ENCODE measurements at places on chromosomes 4 and X. TPM values are rescaled to one million over a fixed set of nuclear protein-coding genes. Genes with fewer than 3 reads are reported as not detected.

LRCH2 gene
- total RNA-seq = not detected

STARD8 gene
- 0.31 TPM for total RNA-seq

ATP2B3 gene
- not detected for total RNA-seq

RBM46 gene
- not detected for total RNA-seq

F8 gene
- total RNA-seq = 1.6 TPM

SPANXC gene
- not detected for total RNA-seq

C4orf36 gene
- total RNA-seq = not detected

TMEM156 gene
- total RNA-seq = 7.8 TPM

PPEF2 gene
- total RNA-seq = 1.8 TPM

DNA sequence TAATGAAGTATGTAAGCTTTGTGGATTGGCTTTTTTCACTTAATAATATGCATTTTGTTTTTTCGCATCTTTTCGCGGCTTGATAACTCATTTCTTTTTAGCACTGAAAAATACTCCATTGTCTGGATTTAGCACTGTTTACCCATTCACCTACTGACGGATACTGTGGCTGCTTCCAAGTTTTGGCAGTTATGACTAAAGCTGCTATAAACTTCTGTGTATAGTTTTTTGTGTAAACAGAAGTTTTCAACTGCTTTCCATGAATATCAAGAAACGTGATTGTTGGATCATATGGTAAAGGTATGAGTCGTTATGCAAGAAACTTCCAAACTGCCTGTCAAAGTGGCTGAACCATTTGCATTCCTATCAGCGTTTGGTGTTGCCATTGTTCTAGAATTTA lies 87.6 kb downstream of the BMP3 start:
- H3K27me3 ChIP-seq = no peaks in the 10 kb centered on the region
- H3K36me3 ChIP-seq = no peaks in the 10 kb centered on the region
- DNase-seq = no peak
- H3K27ac ChIP-seq = no peak overlapping the region

- no peak overlapping the region for H3K4me3 ChIP-seq
- no peaks in the 10 kb centered on the region for H3K4me1 ChIP-seq
- no peak overlapping the region for H3K27ac ChIP-seq
Observed at GRCh38 chr4:152896811-152897210, 39.3 kb upstream of the FHDC1 start.

GRCh38 chr4:174282836-174283506 lies 496 bp downstream of the FBXO8 start:
- H3K27me3 ChIP-seq = no peaks in the 10 kb centered on the region
- peak; percentile 90 for DNase-seq

GRCh38 chr4:148152868-148153625 lies 289.2 kb downstream of the NR3C2 start:
- no peak overlapping the region for H3K4me3 ChIP-seq
- no peaks in the 10 kb centered on the region for H3K4me1 ChIP-seq

- no peaks in the 10 kb centered on the region for H3K36me3 ChIP-seq
- no peak for DNase-seq
- H3K4me3 ChIP-seq = peak overlapping the region; percentile 83
- peak overlapping the region; percentile 90 for H3K27ac ChIP-seq
Observed at GRCh38 chr4:38670109-38670901, 6.3 kb downstream of the KLF3 start.

DNA sequence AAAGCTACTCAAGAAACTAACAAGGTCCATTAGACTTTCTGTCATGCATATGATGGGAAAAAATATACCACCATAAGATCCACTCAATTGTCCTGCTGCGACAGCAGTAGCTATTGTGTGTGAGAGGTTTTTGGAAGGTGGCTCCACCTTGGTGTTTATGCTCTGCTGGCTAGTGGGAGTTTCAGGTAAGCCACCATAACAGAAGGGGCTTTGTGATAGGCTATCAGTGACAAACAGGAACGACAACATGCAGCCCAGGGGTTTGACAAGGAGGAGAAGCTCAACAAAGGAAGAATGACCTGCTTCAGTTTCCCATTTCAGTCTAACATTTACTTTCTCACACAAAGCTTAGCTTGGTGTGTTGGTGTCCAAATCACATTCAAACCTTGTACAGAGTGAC lies 182.6 kb downstream of the ATOH1 start:
- no peak overlapping the region for H3K4me3 ChIP-seq
- no peak overlapping the region for H3K27ac ChIP-seq
- DNase-seq = no peak
- H3K27me3 ChIP-seq = no peaks in the 10 kb centered on the region

- H3K4me1 ChIP-seq = peaks cover 29% of the 10 kb centered on the region
- H3K4me3 ChIP-seq = peak overlapping the region; percentile 89
- H3K27ac ChIP-seq = peak overlapping the region; percentile 95
Observed at GRCh38 chr4:2009651-2010233, 968 bp upstream of the NELFA start.

GRCh38 chr4:156113138-156113765 lies 159.6 kb upstream of the CTSO start:
- H3K4me3 ChIP-seq = no peak overlapping the region
- no peaks in the 10 kb centered on the region for H3K4me1 ChIP-seq
- no peaks in the 10 kb centered on the region for H3K27me3 ChIP-seq
- DNase-seq = no peak

DNA sequence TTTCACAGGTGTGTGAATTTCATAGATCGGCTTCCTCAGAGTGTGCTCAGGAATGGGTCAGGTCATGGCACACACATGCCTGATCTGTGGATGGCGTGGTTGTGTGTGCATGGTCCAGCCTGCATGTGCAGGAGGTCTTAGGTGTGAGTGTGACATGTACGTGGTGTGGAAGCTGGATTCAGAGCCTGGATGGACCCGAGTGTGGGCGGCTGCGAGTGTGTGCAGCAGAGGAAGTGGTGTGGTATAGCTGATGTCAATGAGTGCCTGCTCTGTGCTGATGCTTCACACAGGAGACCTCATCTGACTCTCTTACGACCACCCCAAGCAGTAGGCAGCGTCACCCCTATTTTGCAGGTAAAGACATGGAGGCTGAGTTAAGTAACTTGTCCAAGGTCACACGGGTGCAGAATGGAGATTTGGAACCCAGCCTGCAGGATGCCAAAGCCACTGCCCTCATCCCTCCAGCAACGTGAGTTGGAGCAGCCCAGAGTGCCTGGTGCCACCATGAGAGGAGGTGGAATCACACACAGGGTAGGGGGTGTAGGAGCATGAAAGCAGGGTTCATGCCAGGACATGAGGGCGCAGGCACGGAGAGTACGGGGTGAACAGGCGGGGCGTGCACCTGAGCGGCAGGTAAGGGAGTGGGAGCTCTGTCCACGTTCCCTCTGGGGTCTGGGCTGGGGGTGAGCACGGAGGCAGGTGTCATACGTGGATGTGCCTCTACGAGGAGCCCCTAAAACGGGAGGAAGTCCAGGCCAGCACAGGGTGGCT lies 24.2 kb upstream of the C4orf50 start:
- no peak overlapping the region for H3K27ac ChIP-seq
- H3K36me3 ChIP-seq = no peaks in the 10 kb centered on the region
- no peak overlapping the region for H3K4me3 ChIP-seq
- H3K27me3 ChIP-seq = peaks cover 4% of the 10 kb centered on the region
- no peak for DNase-seq

DNA sequence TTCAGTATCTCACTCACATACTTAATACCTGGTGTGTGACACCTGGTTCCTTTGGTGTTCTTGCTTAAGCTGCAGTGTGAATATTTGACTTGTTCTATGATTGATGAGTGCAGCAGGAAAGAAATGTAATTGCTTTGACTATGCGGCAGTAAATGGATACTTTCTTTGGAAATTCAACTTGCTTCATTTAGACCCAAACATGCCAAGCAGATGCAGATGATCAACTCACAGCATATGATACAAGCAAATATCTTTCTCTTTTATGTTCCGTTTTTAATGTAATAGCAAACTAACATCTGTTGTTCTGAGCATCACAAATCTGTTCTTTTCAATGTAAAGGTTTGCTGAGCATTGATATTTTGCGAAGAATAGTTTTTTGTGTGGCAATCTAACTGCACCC lies 549.5 kb downstream of the C4orf33 start:
- H3K36me3 ChIP-seq = no peaks in the 10 kb centered on the region
- no peak overlapping the region for H3K4me3 ChIP-seq
- H3K27ac ChIP-seq = no peak overlapping the region
- no peaks in the 10 kb centered on the region for H3K27me3 ChIP-seq
- no peak for DNase-seq

GRCh38 chrX:130575831-130576389 lies 174.1 kb downstream of the RBMX2 start:
- H3K4me3 ChIP-seq = no peak overlapping the region
- no peaks in the 10 kb centered on the region for H3K4me1 ChIP-seq
- no peak overlapping the region for H3K27ac ChIP-seq
- no peak for DNase-seq
- H3K27me3 ChIP-seq = peaks cover 9% of the 10 kb centered on the region
- H3K36me3 ChIP-seq = peaks cover 4% of the 10 kb centered on the region

DNA sequence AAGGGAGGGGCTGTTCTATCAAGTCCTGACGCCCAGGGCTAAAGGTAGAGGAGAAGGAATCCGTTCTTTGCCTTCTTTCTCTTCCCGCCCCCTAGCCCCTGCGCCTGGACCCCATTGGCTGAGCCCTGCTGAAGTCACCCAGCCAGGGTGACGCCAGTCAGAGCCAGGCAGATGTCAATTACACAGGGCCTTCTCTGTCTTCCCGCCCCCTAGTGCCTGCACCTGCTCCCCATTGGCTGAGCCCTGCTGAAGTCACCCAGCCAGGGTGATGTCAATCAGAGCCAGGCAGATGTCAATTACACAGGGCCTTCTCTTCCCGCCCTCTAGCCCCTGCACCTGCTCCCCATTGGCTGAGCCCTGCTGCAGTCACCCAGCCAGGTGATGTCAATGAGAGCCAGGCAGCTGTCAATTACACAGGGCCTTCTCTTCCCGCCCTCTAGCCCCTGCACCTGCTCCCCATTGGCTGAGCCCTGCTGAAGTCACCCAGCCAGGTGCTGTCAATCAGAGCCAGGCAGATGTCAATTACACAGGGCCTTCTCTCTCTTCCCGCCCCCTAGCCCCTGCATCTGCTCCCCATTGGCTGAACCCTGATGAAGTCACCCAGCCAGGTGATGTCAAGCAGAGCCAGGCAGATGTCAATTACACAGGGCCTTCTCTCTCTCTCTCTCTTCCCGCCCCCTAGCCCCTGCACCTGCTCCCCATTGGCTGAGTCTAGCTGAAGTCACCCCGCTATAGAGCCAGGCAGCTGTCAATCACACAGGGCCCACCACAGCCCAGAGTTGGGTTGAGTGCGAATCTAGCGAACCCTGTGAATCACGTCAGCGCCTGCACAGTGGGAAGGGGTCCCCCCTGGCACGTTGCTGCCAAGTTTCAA lies 46.4 kb downstream of the ASMT start:
- H3K27me3 ChIP-seq = no peaks in the 10 kb centered on the region
- H3K27ac ChIP-seq = peak overlapping the region; percentile 99
- H3K36me3 ChIP-seq = peaks cover 3% of the 10 kb centered on the region
- peaks cover 76% of the 10 kb centered on the region for H3K4me1 ChIP-seq
- H3K4me3 ChIP-seq = no peak overlapping the region
- peak; percentile 97 for DNase-seq

DNA sequence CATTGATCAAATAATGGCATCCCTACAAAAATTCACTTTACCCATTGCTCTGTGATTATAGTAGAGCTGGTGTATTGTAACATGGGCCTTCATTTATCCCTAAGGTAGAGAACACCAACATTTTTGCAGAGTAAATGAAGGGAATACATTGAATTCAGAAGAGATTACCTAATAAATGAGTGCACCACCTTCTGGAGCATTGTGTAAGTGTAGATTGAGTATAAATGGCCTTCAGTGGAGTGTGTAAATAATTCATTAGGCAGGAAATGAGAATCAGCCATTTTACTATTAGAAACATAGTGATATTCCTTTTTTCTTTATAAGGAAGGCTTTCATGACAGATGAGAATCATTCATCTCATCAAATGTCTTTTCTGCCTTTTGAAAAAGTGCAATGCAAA lies 155.8 kb downstream of the FAM47B start:
- H3K27ac ChIP-seq = no peak overlapping the region
- no peaks in the 10 kb centered on the region for H3K36me3 ChIP-seq
- no peaks in the 10 kb centered on the region for H3K4me1 ChIP-seq
- no peak overlapping the region for H3K4me3 ChIP-seq
- no peaks in the 10 kb centered on the region for H3K27me3 ChIP-seq
- DNase-seq = no peak

GRCh38 chrX:23784470-23785331 lies 1.7 kb downstream of the SAT1 start:
- H3K27ac ChIP-seq = peak overlapping the region; percentile 98
- H3K4me1 ChIP-seq = peaks cover 30% of the 10 kb centered on the region
- no peak for DNase-seq
- H3K36me3 ChIP-seq = peaks cover 12% of the 10 kb centered on the region

All from naive thymus-derived CD8-positive, alpha-beta T cell (primary cell).